ENCODE measurements at places on chromosomes 12 and 14. TPM values are rescaled to one million over a fixed set of nuclear protein-coding genes. Genes with fewer than 3 reads are reported as not detected.

The TUNAR gene
- total RNA-seq = not detected

The CCDC175 gene
- not detected for total RNA-seq

The HOXC10 gene
- total RNA-seq = 0.33 TPM

The BIN2 gene
- total RNA-seq = 2.7 TPM

The TEAD4 gene
- 1.6 TPM for total RNA-seq

The MYRFL gene
- 0.08 TPM for total RNA-seq

The SPTB gene
- 0.35 TPM for total RNA-seq

The PPP2R5E gene
- 13.7 TPM for total RNA-seq

The KRT79 gene
- not detected for total RNA-seq

The KRT6A gene
- total RNA-seq = not detected

The SLC25A21 gene
- 0.25 TPM for total RNA-seq

The MYO1H gene
- not detected for total RNA-seq

The SRRM4 gene
- total RNA-seq = not detected

The RAB3IP gene
- 13.1 TPM for total RNA-seq

The A2M gene
- total RNA-seq = 915 TPM

The SIX1 gene
- total RNA-seq = not detected

The OR6C4 gene
- total RNA-seq = not detected

The PPP4R4 gene
- 0.28 TPM for total RNA-seq

The UBE2N gene
- total RNA-seq = 25.1 TPM

The RBP5 gene
- total RNA-seq = 154 TPM

The C12orf75 gene
- total RNA-seq = 1.4 TPM

The C12orf56 gene
- not detected for total RNA-seq

The CNTN1 gene
- 0.60 TPM for total RNA-seq

The PPM1H gene
- 8.0 TPM for total RNA-seq

All from left lobe of liver (tissue), 2 donors.